ENCODE measurements at places on chromosomes 12 and 14.

DNA sequence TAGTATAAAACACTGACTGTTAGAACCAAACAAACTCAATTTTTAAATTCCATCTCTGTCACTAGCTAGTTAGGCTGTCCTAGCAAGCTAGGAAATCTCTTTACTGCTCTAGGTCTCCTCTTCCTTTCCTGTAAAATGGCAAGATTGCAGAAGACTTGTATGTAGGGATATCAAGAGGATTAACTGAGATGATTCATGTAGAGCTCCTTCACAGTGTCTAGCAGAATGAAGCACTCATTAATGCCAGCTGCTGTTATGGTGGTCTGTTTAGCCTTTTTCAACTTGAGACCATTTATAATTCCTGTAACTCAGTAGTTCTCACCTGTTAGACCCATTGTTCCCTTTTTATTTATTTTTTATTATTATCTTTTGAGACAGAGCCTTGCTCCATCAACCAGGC, 67.8 kb upstream of the KCNH3 start:
- DNase-seq: no peak

GRCh38 chr14:78104160-78104559, 66.0 kb upstream of the NRXN3 start:
- no peak for DNase-seq

- DNase-seq: no peak
Measured at GRCh38 chr12:47829584-47829983, 9.9 kb upstream of the HDAC7 start.

DNA sequence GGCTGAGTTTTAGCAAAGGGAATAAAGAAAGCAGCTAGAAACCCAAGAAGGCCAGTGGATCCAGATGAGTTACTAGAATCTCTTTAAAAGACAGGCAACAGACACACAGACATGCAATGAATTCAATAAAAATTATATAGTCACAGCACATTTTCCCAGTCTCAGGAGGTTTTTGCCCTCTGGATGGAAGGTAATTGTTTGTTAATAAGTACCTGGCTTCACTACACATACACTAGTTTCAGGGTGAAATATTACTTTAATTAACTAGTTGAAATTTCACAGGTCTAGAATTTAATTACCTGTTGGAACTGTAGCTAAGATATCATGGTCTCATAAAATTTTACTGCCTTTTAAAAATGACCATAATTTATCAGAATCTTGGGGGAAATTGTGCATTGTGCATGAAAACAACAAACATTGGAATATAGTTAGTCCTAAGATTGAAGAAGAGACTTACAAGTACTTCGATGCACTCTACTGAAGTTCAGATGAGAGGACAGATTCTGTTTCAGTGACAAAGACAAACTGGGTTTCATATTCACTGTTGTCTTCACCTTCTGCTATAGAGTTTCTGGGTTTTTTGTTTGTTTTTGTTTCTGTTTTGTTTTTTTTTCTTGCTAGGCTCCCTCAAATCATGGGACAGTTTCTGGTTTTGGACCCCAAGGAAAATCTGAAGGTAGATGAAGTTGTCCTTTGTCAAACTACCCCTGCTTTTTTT, 277.0 kb upstream of the GARIN6 start:
- no peak for DNase-seq

DNA sequence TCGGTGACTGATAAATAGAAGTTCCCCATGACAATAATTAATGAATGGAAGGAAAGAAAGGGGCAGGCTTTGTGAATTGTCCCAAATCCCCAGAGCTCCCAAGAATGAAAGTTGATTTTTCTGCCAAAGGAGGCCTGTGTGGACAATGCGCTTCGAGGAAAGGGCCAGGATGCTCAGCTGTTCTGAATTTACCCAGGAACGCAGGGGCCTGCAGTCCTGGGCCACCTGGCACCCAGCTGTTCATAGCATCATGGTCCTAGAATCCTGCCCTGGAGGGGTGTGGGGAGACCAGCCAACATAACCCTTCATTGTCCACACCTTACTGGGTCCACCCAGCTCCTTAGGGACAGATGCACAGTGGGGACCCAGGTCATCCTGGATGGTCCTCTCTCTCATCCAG, 587.5 kb downstream of the BCL11B start:
- no peak for DNase-seq

- no peak for DNase-seq
Measured at GRCh38 chr12:80121661-80122060, 22.3 kb downstream of the OTOGL start.

DNA sequence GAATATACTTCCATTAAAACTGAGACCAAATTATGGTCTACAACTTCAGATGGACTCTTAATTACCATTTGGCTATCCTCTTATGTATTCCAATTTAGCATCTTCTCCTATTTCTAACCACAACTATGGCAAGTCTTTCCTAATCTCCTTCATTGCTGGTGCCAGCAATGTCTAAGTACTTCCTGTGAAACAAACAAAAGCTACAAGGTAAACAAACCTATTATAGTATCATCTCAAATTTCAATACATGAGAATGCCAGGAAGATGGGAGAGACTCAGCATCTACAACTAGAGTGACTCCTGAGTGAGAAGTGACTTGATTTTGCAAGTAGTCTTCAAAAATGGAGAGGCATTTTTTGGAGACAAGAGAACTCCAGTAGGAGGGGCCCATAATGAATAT, 202.9 kb upstream of the ATXN7L3B start:
- no peak for DNase-seq

- DNase-seq: no peak
Measured at GRCh38 chr12:130764073-130764472, 48.0 kb upstream of the RIMBP2 start.

DNA sequence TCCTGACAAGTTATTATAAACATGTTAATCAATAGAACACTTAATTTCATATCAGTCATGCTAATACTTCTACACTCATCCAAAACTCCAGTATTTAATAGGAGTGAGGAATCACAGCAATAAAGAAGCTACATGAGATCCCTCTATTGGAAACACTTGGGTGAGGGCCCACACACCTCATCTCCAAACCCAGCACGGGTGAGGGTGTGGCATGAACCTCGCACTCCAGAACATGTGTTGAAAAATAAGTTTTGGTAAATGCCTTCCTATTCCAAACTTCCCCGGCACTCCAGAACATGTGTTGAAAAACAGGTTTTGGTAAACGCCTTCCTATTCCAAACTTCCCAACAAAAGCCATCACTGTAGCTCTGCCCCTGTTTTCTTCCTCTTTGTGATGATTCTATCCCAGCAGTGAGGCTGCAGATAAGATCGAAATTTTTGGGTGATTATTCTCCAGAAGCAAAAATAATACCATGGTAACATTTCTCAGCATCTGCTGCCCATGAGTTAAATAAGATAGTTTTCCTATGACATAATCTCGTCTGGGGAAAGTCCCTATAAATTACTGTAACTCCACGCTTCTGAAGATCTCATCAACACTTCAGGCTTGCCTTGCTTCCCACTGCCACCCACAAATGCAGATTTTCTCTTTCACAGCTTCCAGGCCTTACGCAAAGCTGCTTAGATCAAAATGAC, 24.4 kb upstream of the PTPRB start:
- no peak for DNase-seq

GRCh38 chr14:57754527-57754926, 111.4 kb downstream of the SLC35F4 start:
- DNase-seq: no peak

DNA sequence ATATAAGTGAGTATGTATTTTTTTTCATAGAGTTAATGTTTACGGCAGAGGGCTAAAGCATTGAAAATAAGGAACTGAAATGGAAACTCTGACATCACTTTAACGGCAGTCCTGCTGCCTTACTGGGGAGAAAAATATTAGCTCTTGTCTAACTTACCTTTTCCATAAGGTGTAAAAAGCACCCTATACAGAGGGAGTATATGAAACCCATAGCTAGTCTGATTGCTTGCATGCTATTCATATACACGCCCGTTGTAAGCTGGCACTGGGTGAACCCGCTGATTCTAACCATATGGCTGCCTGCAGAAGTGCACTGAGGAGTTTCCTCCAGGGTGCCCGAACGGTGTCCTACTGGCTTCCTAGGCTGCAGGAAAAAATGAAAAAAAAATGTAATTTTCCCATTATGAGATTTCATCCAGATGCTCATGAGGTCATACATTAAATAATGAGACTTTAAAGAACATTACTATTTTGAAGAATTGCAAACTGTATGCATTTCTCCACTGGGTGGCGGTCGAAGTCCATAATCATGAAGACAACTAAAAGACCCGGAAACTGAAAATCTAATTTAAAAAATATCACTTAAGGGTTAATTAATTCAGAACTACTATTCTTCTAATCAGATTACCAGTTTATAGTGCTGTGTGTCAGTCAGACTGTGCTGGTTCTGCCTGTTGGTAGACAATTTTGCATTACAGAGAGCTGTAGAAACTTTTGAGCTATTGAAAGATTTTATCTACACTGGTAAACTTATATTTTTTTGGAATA, 144.7 kb downstream of the ALX1 start:
- no peak for DNase-seq

All from kidney (tissue), 22 donors.